ENCODE measurements at places on chromosomes 2 and 18.

GRCh38 chr18:35572644-35573043 lies 8.9 kb upstream of the GALNT1 start:
- no peak for DNase-seq

- no peak for DNase-seq
Measured at GRCh38 chr2:20177556-20178248, 47.2 kb downstream of the SDC1 start.

- DNase-seq, result no peak
Measured at GRCh38 chr2:67216103-67216502, 181.0 kb upstream of the ETAA1 start.

- DNase-seq, result peak; percentile 34
Measured at GRCh38 chr2:24721470-24721869, 71.7 kb downstream of the PTRHD1 start.

DNA sequence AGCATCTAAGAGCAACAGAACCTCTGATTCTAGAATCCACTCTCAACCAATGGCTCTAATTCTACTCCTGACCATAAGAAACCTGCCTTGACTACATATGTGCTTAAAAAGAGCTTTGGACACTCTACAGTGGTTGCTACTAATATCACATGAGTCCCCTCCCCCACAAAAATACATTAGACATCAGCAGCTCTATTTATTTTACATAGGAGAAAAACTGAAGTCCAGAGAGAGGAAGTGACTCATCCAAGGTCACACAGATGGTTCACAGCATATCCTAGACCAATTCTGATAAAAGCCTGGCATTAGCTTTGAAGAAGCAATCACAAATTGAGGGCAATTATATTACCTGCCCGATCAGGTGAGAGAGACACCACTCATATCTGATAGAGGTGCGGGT lies 49.8 kb downstream of the ALK start:
- DNase-seq, result no peak

GRCh38 chr18:8834881-8835280 lies 129.5 kb downstream of the MTCL1 start:
- no peak for DNase-seq

- no peak for DNase-seq
Measured at GRCh38 chr2:44305882-44306281, 30.6 kb downstream of the SLC3A1 start.

- DNase-seq, result no peak
Measured at GRCh38 chr2:120036145-120036544, 23.3 kb downstream of the EPB41L5 start.

GRCh38 chr2:210895132-210895531 lies 338.7 kb downstream of the CPS1 start:
- peak; percentile 49 for DNase-seq

- DNase-seq, result no peak
Measured at GRCh38 chr2:181957668-181958067, 28.0 kb upstream of the PPP1R1C start.

DNA sequence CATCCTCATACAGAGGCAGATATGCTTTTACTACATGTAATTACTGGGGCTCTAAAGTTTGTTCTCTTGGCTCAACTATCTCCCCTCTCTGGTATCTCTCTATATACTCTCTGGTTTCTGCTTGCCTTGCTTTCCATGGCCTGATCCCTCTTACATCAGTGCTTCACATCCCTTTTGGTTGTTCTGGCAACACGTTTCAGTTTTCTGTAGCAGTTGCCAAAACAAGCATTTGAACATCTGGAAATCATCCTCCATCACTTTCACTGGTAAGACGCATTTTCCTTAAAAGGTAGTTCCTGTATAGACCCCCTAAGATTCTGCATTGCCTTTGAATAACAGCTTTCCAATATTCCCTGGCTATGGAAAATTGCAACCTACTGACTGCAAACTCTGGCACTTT lies 25.9 kb downstream of the COL5A2 start:
- DNase-seq, result no peak

DNA sequence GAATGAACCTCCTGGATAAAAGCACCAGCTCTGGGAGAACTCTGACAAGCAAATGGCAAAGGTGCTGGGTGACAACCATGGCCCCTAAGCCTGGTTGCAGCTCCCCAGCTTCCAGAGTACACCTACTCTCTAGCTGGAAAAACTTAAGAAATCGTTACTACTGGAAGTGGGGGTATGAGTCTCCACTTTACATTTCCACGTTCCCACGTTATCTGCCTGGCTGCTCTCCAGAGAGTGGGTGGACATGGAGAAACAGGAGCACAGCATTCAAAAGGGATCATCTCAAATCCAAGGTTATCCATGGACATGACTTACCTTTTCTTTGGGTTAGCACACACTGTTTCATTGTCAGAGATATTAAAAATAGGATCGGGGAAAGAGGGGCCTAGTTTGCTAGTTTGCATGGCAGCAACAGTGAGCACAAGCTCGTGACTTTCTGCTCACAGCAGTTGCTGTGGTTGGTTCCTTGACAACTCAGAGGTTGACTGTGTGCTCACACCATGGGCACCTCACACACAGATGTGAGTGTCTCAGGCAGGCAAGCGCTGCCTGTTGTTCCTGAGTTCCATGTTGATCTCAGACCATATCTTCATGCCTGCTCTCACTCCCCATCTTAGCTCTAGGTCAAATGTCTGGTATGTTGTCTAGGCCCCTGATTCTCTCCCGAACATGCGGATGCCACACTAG lies 32.5 kb downstream of the PTPN18 start:
- DNase-seq, result no peak

DNA sequence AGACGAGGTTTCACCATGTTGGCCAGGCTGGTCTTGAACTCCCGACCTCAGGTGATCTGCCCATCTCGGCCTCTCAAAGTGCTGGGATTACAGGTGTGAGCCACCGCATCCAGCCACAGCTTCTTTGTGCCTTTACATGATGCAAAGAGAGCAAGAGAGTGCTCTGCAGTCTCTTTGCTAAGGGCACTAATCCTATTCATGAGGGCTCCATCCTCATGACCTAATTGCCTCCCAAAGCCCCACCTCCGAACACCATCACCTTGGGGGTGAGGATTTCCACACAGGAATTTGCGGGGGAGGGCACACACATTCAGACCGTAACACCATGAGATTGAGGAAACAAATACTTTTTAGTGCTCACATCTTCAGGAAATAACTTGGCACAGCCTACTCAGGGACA lies 91.8 kb downstream of the PDCL3 start:
- DNase-seq, result no peak

DNA sequence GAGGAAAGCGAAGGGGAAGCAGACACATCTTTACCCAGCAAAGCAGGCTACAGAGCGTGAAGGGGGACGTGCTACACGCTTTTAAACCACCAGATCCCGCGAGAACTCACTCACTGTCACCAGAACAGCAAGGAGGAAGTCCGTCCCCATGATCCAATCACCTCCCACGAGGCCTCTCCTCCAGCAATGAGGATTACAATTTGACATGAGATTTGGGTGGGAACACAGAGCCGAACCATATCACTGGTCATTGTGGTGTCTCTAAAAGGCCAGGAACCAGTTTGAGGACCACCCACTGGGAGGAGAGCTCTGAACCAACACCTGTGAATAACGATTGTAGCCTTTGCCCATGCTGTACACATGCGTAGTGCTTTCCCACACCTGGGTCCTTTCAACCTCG lies 116.6 kb upstream of the FAM136A start:
- no peak for DNase-seq

DNA sequence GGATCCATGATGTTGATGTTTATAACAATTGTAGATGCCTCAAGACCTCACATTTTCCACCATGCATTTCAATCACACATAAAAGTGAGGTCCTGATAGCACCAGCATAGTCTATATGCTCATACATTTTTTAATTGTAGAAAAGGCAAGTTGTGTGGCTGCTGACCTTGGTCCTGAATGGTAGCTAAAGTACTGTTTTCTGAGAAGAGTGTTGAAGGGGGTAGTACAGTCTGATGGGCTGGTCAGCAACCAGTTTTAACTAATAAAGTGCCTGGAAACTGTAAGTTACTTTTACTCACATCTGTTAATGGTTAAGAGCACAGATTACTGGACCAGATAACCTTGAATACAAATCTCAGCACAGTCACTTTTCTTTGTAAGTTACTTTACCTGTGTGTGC lies 15.9 kb downstream of the ZNF638 start:
- peak; percentile 35 for DNase-seq

- DNase-seq, result no peak
Measured at GRCh38 chr2:127508023-127508630, 18.2 kb downstream of the IWS1 start.

DNA sequence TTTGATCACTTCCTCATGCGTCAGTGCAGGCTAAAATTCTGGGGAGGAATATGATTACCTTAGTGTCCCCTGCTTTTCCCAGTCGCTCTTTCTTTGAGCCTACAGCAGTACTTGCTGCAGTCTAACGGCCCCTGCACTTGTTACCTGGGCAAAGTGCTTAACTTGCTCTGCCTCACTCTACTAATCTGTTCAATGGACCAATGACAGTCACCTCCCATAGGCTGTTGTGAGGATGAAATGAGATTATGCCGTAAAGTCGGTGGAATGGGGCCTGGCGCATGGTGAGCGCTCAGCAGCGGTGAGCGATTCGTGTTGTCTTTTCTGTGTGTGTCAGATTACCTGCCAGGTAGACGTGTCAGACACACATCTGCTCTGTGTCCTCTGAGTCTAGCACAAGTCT lies 5.3 kb downstream of the TNS1 start:
- DNase-seq, result no peak
